Fibroblast of skin of scalp (primary cell): ENCODE measurements at places on chromosomes 4 and X.

DNA sequence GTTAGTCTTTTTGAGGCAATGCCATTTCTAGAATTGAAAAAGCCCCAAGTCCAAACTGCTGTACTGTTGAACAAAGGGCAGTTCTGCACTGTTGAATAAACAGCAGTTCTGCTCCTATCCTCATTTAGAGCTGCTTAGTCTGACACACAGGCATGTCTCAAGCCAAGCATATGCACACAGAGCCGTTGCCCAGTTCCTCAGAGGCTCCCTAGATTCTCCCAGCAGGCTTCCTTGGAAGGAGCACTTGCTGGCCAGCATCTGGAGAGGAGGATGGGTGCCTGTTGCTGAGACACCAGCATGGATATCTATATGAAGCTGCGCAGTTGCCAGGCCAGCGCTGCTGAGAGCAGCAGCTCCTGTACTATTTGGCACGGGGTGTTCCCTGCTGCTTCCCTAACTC is 138.3 kb upstream of the USP38 start:
- DNase-seq: no peak

DNA sequence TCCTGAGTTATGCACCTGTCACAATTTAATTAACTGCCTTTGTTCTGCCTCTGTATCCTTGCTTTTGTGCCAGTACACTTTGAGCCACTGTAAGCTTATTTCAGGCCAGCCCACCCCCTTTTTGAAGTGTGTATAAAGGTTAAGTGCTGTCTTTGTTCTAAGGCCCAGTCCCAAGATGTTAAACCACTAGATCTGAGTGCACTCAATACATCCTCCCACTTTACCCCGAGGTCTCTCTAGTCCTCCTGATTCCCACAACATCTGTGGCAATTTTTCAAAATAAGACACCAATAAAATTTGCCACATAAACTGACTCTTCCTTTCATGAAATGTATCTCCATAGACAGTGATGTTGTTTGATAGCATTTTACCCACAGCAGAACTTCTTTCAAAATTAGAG is 124.1 kb upstream of the SPIN4 start:
- no peak for DNase-seq

DNA sequence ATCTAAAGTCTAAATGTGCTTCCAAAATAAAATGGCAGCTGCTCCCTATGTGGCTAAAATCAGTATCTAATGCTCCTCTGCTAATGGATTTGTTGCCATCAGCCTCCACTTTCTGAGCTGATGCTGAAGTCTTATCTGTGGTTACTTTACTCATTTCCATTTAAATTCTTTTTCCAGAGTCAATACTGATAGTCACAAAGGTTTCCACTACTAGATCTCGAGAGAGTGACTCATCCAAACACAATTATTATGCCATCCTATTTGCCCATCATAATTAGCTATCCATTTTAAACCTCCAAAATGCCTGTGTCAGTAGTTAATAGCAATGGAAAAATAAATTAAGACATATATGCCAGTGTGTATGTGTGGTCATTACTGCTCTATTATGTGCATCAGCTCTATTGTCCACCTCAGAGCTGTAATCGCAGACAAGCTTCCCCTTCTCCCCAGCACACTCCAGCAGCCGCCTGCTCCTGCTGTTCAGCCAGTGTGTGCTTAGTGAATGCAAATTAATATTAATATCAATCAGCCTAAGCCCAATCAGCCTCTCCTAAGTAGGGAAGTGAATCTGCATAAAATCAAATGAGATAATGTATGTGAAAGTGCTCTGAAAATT is 199.8 kb upstream of the ZIC3 start:
- DNase-seq: no peak

GRCh38 chr4:189035091-189035490 is 895.9 kb downstream of the TRIML1 start:
- no peak for DNase-seq

DNA sequence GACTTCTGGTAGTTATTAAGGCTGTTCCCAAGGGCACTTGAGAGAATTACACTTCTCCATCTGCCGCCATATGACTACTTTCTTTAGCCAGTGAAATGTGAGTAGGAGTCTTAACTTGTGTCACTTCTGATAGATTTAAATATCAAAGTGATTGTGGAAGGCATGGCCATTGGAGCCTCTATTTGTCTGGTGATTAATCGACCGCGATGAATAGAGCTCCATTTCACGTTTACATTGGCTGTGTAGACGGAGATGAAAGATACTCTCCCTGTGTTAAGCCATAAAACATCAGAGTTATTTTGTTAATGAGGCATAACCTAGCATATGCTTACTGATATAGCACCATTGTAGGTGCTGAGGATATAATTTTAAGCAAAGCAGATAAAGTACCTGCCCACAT is 852.4 kb downstream of the CCSER1 start:
- no peak for DNase-seq

- DNase-seq: no peak
These were observed 24.9 kb downstream of the CD99L2 start for GRCh38 chrX:150873616-150874015.

- DNase-seq: peak; percentile 64
These were observed 75.6 kb downstream of the MAML3 start for GRCh38 chr4:140078366-140078765.

GRCh38 chr4:76637712-76638361 is 202.8 kb downstream of the SHROOM3 start:
- no peak for DNase-seq

- DNase-seq: no peak
These were observed 2.3 kb upstream of the CYTL1 start for GRCh38 chr4:5021546-5021945.

- no peak for DNase-seq
These were observed 26.8 kb downstream of the MAN2B2 start for GRCh38 chr4:6601661-6602250.

- DNase-seq: no peak
These were observed 22.0 kb downstream of the TNMD start for GRCh38 chrX:100606753-100607152.

DNA sequence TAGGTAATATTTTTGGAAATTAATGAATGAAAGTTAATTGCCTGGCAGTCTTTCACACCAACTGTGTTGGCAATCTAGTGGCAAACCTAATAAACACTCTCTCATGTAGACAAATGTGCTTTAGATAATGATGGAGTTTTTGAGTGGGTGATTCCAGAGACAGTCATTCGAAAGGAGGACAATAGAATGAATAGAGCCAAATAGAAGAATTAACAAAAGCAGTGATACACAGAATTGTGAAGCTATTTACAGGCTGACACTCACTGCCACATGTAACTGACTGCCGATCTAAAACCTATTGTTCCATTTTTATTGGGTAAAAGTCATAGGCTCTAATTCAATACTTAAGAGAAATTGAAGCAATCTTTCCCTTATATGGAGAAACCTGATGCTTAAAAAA is 338.5 kb downstream of the PCDH7 start:
- no peak for DNase-seq

- DNase-seq: no peak
These were observed 160.3 kb downstream of the OR13H1 start for GRCh38 chrX:131704136-131704695.

GRCh38 chr4:41749631-41750039 is 1.1 kb upstream of the PHOX2B start:
- no peak for DNase-seq

DNA sequence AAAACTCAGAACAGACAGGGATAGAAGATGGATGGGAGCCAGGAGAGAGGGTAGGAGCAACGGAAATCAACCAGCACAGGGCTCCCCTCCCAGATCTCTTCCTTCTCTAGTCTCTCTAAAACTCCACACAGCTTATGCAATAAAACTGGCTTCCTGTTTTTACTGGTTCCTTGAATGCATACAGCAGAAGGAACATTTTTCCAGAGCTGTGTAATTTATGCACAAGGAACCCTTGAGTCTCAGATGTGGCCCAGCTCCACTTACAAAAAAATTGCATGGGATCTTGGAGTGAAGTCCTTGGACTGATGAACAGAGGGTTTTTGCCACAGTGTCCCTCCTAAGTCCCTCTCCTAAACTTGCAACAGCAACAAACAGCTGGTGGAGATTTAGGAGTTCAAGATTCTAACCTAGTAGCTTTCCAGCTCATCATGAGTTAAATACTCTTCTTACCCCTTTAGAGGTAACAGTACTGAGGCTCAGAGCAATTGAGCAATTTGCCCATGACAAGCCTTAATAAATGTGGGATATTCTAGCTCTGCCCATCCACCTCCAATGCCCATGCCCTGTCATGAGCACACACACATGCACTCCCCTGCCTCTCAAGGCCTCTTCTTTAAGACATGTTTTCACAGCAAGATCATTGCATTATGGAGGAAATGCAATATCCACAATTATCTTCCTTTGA is 18.4 kb upstream of the CC2D2A start:
- peak; percentile 77 for DNase-seq

DNA sequence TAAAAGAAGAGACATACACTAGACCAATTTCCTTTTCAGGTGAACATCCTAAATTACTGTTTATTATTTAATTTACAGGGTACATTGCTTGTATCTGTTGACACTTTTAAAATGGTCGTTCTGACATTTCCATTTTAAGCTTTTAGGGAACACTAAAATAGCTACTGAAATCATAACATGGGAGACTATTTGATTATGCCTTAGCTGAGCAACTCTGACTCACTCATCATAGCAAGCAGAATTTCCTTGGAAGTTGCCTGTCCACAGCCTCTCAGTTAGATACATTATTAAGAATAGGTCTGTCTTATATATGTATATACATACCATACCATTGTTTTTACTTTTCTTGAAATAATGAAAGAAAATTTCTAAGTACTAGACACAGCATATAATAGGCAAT is 22.0 kb downstream of the GUCY1B1 start:
- DNase-seq: no peak

DNA sequence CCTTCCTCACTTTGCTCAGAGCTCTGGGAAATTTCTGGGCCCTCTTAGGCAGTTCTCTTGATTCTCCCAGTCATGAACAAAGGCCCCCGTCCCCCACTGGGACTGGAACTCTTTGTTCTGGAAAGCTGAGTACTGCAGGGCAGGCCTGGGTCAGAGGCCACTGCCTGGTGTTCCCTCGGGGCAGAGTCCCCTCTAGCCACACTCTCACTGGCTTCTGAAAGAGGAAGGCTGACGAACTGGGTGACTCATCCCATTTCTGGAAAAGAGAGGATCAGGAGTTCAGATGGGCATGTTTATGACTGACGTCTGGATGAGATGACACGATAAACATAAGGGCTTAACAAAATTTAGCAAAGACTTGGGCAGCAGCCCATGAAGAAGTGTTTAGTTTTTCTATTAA is 47.7 kb downstream of the DDX3X start:
- DNase-seq: peak; percentile 56

DNA sequence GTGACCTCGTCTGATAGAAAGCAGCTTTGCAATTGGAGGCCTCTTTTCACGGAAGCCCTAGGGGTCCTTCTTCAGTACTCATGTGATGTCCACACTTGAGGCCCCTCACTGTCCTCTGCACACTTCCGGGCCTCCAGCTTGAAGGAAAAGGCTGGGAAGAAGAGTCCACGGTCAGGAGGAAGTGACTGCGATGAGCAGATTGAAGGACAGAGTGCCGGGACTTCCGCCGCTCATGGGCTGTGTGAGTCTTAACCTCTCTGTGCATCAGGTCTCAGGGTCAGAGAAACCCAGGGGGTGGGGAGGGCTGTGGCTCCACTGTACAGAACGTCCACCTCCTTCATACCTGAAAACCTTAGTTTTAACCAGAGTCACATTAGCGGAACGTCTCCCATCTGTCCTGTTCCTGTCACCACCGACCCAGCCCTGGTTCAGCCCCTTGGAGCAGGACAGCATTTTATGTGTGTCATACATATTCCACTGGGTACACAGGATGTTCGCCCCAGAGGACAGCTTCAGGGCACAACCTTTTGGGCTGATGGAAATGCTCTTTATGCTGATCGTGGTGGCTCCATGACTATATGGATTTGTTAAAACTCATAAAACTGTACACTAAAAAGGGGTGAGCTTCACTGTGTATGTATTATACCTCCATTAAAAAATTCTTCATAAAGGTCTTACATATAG is 51.0 kb upstream of the SORCS2 start:
- no peak for DNase-seq

GRCh38 chrX:127011629-127012028 is 192.1 kb downstream of the PRR32 start:
- no peak for DNase-seq

GRCh38 chrX:130118441-130119311 is 8.4 kb upstream of the ELF4 start:
- peak; percentile 65 for DNase-seq

GRCh38 chr4:147969573-147970385 is 237.9 kb downstream of the ARHGAP10 start:
- no peak for DNase-seq

DNA sequence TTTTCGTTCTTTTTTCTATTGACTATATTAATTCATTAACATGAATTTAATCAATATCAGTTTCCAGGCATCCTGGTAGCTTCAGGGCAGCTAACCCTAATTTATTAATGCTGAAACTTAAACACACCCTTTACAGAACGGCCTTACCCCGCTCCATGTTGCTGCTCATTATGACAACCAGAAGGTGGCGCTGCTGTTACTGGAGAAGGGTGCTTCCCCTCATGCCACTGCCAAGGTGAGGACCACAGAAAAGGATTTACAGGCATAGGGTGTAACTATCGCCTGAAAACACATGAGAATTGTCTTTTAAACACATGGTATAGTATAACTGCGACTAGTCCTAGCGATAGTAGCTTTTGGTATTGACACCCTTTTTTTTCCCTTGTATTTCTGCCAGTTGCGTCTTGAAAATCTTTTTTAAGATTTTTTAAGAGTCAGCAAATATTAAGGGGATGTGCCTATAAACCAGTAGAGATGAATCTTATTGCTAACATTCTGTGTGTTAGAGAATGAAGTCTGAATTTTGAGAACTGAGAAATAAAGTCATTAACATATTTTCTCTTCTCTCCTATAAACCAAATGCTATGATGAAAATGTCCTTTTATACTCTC is 229.0 kb downstream of the ANK2 start:
- peak; percentile 82 for DNase-seq

- DNase-seq: no peak
These were observed 1303.6 kb downstream of the FAM133A start for GRCh38 chrX:94977562-94977961.

GRCh38 chr4:87011340-87012034 is 76.7 kb downstream of the AFF1 start:
- DNase-seq: peak; percentile 71

DNA sequence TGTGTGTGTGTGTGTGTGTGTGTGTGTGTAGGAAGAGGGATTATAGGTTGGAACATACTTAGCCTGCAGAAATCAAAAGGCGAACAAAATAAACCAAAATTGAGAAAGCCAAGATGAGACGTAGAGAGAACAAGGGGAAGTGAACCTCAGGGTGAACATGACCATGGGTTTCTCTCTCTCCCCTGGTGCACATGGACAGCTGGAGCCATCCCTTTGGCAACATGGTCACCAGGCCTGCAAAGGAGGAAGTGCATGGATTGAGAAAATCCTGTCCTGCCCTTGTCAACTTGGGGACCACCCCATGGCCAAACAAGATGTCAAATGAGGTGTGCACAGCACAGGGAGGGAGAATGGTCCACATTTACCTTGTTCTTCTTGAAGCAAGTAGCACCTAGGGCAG is 23.1 kb downstream of the LGI2 start:
- no peak for DNase-seq

DNA sequence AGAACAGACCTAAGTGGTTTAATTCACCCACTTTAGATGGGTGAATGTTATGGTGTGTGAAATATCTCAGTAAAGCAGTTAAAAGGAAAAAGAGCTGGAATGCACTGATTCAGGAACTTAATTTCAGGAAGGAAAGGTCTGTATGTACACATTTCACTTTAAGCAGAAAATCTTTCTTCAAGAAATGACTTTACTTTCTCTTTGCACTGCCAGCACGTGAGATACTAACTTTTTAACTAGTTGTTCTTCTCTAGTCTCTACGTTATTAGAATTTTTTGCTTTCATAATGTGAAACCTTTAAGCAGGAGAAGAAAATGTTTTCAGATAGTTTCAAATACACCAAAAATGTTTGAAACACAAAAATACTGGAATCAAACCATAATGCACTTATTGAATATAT is 18.8 kb downstream of the C4orf46 start:
- no peak for DNase-seq
